Effector memory CD8-positive, alpha-beta T cell (primary cell): ENCODE measurements at places on chromosomes 5 and 9.

DNA sequence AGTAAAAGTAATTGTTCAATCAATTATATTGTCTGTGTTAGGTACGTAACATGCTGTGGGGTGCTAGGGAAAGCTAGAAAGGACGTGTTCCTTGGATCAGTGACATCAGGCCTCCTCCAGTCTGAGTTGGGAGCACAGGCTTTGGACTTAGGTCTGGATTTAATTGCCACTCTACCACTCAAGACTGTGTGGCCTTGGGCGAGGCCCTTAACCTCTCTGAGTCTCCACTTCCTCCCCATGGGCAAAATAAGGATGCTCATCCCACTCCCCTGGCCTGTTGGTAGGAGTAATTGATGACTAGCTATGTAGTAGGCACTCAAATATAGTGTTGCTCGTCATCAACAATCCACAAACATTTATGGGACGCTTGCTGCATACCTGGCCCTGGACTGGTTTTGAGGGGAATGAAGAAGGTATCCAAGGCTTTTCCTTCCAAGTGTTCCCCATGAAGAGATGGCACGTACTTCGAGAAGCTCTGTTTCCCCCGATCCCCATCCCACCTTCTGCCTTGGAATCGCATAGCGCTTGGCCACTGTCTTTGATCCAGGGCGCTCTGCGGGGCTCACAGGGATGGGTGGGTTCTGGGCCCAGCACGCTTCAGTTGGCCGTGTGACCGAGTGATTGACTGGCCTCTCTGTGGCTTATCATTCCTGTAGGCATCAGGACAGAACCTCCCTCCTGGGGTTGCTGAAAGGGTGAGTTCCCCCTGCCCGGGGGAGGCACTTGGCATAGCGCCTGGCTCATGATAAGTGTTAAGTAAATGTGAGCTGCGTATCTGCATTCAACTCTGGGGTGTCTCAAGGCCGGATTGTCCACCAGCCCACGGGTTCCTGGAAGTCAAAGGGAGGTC, 8.1 kb downstream of the FGF18 start:
- no peak for DNase-seq

- DNase-seq, result no peak
Observed at GRCh38 chr5:94028001-94028400, 286.6 kb upstream of the POU5F2 start.

DNA sequence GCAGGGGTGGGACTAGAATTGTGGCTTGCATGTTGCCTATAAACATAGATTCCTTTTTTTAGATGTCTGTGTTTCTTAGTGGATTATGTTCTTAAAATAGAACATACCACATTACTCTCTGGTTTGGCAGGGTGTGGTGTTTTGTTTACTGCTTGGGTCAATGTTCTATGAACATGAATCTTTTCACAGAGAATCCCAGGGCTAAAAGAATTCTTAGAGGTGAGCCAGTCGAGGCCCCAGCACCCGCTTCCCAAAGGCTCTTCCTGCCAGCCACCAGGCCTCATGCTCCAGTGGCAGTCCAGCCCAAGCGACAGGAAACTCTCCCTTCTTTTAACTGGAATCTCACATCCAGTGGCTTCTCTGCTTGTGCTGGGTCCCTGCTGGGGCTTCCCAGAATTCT, 126.6 kb downstream of the C9orf152 start:
- no peak for DNase-seq

- DNase-seq, result no peak
Observed at GRCh38 chr9:70389621-70390266, 24.7 kb downstream of the KLF9 start.
